ENCODE measurements at places on chromosomes 16 and 17.

- DNase-seq, result no peak
Observed at GRCh38 chr16:20833086-20833485, 26.8 kb downstream of the REXO5 start.

DNA sequence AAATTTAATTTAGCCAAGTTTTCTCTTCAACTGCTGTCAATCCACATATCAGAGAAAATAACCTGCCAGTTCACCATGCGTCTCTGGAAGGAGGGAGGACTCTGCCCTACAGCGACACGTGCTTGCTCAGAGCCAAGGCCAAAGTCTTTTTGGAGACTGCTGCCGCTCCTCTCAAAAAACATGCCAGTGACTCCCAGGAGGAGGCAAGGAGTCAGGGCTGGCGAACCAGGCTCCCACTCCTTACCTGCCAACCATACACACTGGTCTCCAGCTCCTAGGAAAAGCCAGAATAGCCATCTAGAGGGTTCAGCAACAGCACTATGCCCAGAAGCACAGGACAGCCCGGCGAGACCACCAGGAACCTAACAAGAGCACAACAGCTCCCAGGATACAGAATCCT, 73.0 kb downstream of the ANKRD11 start:
- no peak for DNase-seq

GRCh38 chr17:39144416-39144840, 7.0 kb downstream of the PLXDC1 start:
- no peak for DNase-seq

DNA sequence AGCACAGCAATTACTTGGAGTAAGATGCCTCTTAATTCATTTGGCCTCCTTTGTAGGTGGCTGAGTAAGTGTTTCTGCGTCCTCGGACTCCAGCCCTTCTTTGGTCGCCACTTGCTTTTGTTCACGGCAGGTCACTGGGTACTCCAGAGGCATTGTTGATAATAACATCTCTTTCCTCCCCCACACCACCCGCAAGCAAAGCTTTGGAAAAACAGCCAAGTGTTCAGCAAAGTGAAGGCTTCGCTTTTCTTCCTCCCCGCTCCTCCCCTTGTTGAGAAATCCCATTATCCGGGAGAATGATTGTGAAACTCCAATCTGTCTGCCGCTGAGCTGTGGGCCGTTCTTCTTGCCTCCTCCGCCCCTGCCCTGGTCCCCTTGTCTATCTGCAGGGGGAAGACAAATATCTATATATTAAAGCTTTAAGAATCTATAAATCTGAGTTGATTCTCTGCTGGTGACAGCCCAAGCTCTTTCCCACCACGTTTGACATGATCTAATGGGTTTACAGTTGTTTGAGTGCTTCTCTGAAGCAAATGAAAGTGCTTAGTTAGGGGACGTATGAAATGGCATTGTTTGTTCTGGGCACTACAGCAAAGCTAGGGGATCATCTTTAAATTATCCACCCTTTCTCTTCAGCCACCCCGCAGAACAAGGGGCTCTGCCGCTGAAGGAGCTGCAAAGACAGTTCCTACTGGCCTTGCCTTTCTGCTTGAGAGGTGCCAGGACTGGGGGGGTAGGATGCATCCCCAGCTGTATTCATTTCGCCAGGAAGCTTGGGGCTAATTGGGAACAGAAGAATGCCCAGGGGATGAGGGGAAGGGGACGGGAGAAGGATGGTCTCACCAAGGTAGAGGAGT, 167.1 kb downstream of the CCDC182 start:
- no peak for DNase-seq

DNA sequence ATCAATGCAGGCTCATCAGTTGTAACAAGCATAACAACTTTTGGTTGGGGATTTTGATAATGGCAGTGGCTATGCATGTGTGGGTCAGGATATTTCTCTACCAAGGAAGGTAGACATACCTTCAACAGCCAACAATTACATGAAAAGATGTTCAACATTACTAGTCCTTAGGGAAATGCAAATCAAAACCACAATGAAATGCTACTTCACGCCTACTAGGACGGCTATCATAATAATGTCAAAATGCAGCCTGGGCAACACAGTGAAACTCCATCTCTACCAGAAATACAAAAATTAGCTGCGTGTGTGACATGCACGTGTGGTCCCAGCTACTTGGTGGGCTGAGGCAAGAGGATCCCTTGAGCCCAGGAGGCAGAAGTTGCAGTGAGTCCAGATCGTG, 7.3 kb upstream of the SLC5A10 start:
- no peak for DNase-seq

- DNase-seq, result no peak
Observed at GRCh38 chr16:54253118-54253517, 33.5 kb downstream of the IRX3 start.

- DNase-seq, result no peak
Observed at GRCh38 chr17:37828651-37829124, 83.8 kb upstream of the HNF1B start.

GRCh38 chr17:16363749-16364536, 10.7 kb upstream of the CENPV start:
- DNase-seq, result peak; percentile 60

DNA sequence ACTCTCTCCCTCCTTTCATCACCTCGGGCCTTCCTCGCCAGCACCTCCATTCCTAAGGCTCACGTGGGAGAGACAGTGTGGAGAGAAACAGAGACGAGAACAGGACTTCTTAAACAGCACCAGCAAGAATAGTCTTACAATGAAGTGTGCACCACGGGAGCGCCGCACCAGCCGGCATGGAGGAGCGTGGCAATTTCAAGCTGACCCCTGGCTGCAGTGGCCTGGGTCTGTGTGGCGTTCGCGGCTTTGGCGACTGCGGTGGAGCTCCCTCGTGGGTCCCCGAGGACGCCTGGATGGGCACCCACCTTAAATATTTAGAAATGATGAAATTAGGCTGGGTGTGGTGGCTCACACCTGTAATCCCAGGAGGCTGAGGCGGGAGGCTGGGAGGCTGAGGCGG, 20.5 kb upstream of the MED9 start:
- no peak for DNase-seq
